ENCODE measurements at places on chromosomes 4 and X.
A peak's percentile ranks its signal among the peaks of the same experiment; 100 is the strongest.

- no peak for DNase-seq
Observed at GRCh38 chrX:148611993-148612392, 111.6 kb downstream of the AFF2 start.

DNA sequence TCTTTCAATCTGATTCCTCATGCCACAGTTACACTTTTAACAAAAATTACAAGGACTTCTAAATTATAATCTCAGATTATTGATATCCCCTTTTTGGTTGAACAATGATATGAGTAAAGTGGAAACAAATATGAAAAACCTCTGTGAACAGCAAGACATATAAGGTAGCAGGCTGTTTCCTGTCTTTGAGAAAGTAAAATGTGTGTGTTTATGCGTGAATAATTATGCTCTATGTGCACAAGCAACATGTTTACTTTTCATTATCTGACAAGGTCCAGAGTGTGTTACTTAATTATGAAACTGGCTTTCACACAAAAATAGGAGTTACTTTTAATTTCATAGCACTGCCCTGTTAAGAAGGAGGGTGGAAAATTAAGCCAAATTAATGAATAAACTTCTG lies 43.1 kb downstream of the DDIT4L start:
- DNase-seq, result no peak

- no peak for DNase-seq
Observed at GRCh38 chr4:185656467-185656931, 121.2 kb upstream of the PDLIM3 start.

DNA sequence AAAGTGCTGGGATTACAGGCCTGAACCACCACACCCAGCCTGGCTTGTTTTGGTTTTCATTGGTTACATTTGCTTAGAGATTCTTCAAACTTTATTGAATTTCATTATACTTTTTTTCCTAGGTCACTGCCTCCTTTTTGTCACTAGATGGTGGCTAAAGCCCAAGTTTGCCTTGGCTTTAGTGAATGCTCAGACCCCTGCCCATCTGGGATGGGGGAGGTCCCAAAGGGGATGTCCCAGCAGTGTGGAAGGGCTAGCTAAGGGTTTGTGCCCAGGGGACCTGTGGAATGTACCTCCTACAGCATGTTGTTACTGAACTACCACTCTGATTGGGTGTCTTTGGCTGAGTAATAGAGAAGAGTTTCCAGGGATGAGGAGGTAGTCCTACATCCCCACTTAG lies 58.4 kb downstream of the CEP135 start:
- DNase-seq, result no peak

- DNase-seq, result no peak
Observed at GRCh38 chr4:32142075-32142474, 1421.9 kb downstream of the PCDH7 start.

DNA sequence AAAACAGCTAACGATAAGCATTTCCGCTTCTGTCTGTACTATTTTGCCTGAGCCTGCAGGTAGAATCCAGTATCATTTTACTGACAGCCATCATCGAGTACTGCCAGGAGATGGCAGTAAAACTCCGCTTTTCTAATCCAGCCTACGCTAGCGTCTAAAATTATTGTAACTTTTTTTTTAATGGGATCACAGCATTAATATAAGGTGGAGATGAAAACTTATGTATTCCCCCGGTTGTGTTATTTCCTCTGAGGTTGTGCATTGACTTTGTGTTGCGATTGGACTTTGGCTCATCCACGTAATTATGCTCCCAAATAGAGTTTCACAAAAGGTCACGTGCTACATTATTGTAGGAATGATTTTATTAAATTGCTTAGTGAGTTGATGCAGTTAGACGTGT lies 248.1 kb downstream of the C4orf33 start:
- DNase-seq, result peak; percentile 37

DNA sequence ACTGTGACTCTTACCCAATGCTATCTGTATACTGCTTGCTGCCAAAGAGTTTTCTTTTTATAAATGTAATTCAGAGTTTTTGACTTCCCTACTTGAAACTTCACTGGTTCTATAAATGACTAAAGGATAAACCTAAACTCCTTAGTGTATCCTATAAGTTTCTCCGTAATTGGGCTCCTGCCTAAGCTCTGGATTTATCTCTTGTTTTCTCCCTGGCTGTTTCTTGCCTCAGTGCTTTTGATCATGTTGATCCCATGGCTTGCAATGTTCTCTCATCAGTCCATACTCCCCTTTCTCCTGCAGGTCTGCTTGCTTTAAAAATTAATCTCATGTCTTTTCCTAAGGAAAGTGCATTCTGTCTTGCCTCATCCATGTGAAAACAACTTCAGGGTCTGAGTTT lies 1543.1 kb upstream of the IGFBP7 start:
- no peak for DNase-seq

DNA sequence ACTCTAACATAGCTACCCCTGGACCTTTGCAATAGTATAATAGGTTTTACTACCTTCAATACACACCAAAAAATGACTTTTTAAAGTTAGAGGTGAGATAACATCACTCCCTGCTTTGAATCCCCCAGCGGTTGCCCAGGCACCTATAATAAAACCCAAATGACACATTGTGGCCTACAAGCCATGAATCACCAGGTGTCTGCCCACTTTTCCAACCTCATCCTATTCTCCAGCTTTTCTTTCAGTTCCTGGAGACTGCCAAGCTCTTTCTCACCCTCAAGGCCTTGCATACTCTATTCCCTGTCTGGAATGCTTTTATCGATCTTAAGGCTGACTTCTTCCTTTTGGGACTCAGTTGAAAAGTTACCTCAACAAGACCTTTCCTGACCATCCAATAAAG lies 16.4 kb upstream of the PRSS48 start:
- peak; percentile 21 for DNase-seq

- DNase-seq, result no peak
Observed at GRCh38 chrX:136034668-136035067, 49.4 kb downstream of the SLC9A6 start.

DNA sequence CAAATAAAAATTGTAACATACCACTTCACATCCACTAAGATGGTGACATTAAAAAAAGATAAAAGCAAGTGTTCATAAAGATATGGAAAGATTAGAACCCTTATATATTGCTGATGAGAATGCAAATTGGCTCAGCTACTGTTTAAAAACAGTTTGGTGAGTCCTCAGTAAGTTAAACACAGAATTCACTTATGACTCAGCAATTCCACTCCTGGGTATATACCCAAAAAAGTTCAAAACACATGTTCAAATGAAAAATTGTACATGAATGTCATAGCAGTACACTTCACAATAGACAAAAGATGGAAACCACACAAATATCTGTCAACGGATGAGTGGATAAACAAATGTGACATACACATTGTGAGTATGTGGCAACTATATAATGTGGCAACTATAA lies 39.0 kb downstream of the GABRA3 start:
- no peak for DNase-seq

DNA sequence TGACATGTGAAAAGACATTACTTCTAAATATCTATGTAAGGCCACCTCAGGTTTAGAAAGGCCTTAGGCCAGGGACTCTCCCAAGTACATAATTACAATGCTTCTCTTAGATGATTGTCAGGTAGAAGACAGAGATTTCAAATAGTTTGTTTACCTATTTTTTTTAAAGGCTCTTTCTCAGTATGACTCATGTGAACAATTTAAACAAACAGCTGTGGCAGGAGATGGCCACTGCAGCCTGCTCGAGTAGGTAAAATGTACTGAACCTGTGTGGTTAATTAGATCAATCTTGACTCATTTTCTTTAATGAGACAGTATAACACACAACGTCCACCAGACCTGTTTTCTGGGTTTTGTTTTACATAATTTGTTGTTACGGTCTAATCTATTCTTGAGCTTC lies 50.2 kb downstream of the LEF1 start:
- no peak for DNase-seq

- peak; percentile 33 for DNase-seq
Observed at GRCh38 chrX:24294619-24295018, 19.2 kb downstream of the SUPT20HL2 start.

DNA sequence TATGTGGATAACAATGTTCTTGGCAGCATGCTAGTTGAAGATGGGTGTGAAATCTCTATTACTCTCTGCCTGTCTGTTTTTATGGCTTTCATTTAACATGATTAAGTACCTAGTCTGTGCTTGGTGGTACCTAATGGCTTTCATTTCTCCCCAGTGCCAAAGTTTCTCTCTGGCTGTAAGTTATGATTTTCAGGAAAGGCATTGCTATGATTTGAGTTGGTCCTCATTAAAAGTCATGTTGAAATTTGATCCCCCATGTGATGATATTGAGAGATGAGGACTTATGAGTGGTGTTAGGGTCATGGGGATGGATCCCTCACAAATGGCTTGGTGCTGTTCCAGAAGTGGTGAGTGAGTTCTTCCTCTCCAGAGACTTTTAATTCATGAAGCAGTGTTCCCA lies 162.4 kb upstream of the IL15 start:
- DNase-seq, result peak; percentile 80

- no peak for DNase-seq
Observed at GRCh38 chrX:39481621-39482020, 616.1 kb downstream of the BCOR start.

- DNase-seq, result no peak
Observed at GRCh38 chr4:147941373-147941772, 209.5 kb downstream of the ARHGAP10 start.

Data from fibroblast of skin of right biceps (primary cell).